A549 treated with GW870086 at 1 μM for 4 hours (cell line): ENCODE measurements at places on chromosomes 3 and 15. TPM values are rescaled to one million over a fixed set of nuclear protein-coding genes. Genes with fewer than 3 reads are reported as not detected.

The BCL6 gene
- 6.6 to 10.1 TPM (median 9.5 TPM) in 5 replicates for total RNA-seq

The SLC28A1 gene
- not detected in 5 replicates for total RNA-seq

The RAB6B gene
- total RNA-seq = 1.9 to 3.3 TPM (median 2.7 TPM) in 5 replicates

The TMEM108 gene
- total RNA-seq = not detected in 5 replicates

The BRK1 gene
- 169 to 183 TPM (median 175 TPM) in 5 replicates for total RNA-seq

The PIERCE2 gene
- 2.5 to 4.0 TPM (median 3.6 TPM) in 5 replicates for total RNA-seq

The CPB1 gene
- total RNA-seq = not detected in 5 replicates

The NME9 gene
- total RNA-seq = 0.09 TPM in 1 of 5 replicates, not detected in the others

The DLEC1 gene
- 0.06 TPM in 1 of 5 replicates, not detected in the others for total RNA-seq

The TMCC1 gene
- 8.3 to 14.6 TPM (median 12.2 TPM) in 5 replicates for total RNA-seq

The NLGN1 gene
- total RNA-seq = not detected in 5 replicates

The GOLGA6L6 gene
- total RNA-seq = not detected in 5 replicates

The KY gene
- 0.09 to 0.13 TPM (median 0.10 TPM) in 3 of 5 replicates, not detected in the others for total RNA-seq

The HGD gene
- total RNA-seq = 16.9 to 24.4 TPM (median 18.2 TPM) in 5 replicates

The KLHL40 gene
- total RNA-seq = not detected in 5 replicates

The USF3 gene
- total RNA-seq = 2.2 to 2.8 TPM (median 2.5 TPM) in 5 replicates

The LRRC49 gene
- 4.1 to 4.9 TPM (median 4.3 TPM) in 5 replicates for total RNA-seq

The ANO10 gene
- total RNA-seq = 18.3 to 21.4 TPM (median 19.1 TPM) in 5 replicates

The SCAANT1 gene
- total RNA-seq = not detected in 5 replicates

The ISLR2 gene
- 0.07 to 0.28 TPM (median 0.26 TPM) in 5 replicates for total RNA-seq

The CELF6 gene
- 0.11 to 0.24 TPM (median 0.16 TPM) in 5 replicates for total RNA-seq

The CCDC50 gene
- 22.5 to 29.2 TPM (median 27.7 TPM) in 5 replicates for total RNA-seq

The HIGD2B gene
- total RNA-seq = not detected in 5 replicates

The FBXO22 gene
- 63.7 to 89.6 TPM (median 76.4 TPM) in 5 replicates for total RNA-seq

The NFKBIZ gene
- 4.9 to 7.6 TPM (median 6.6 TPM) in 5 replicates for total RNA-seq

The CHRM5 gene
- total RNA-seq = 0.06 TPM in 1 of 5 replicates, not detected in the others

The CAPN3 gene
- 0.15 to 0.35 TPM (median 0.30 TPM) in 4 of 5 replicates, not detected in the other for total RNA-seq

The ST3GAL6 gene
- 0.50 to 1.1 TPM (median 0.81 TPM) in 5 replicates for total RNA-seq

The AADACL2 gene
- not detected in 5 replicates for total RNA-seq

The AGBL1 gene
- total RNA-seq = not detected in 5 replicates

The CCR3 gene
- total RNA-seq = not detected in 5 replicates

The SCAMP5 gene
- total RNA-seq = 10.1 to 14.2 TPM (median 12.0 TPM) in 5 replicates

The PLSCR2 gene
- not detected in 5 replicates for total RNA-seq

The IL17RB gene
- total RNA-seq = 0.71 to 1.2 TPM (median 0.96 TPM) in 5 replicates

The HDC gene
- 0.07 to 0.17 TPM (median 0.09 TPM) in 4 of 5 replicates, not detected in the other for total RNA-seq

The IL20RB gene
- total RNA-seq = 0.58 to 1.5 TPM (median 0.93 TPM) in 5 replicates

The BUB1B gene
- total RNA-seq = 25.4 to 30.8 TPM (median 28.2 TPM) in 5 replicates

The ZBTB47 gene
- 4.6 to 6.6 TPM (median 5.7 TPM) in 5 replicates for total RNA-seq

The ARGFX gene
- total RNA-seq = not detected in 5 replicates

The MNS1 gene
- total RNA-seq = 2.1 to 3.1 TPM (median 3.0 TPM) in 5 replicates

The STARD5 gene
- total RNA-seq = 1.2 to 2.6 TPM (median 2.1 TPM) in 5 replicates

The USP50 gene
- total RNA-seq = 0.24 TPM in 1 of 5 replicates, not detected in the others

The LMAN1L gene
- not detected in 5 replicates for total RNA-seq

The LOXL1 gene
- 0.41 to 0.95 TPM (median 0.67 TPM) in 5 replicates for total RNA-seq

The PFKFB4 gene
- total RNA-seq = 9.0 to 14.2 TPM (median 13.2 TPM) in 5 replicates

The SLC38A3 gene
- 0.06 to 0.14 TPM in 2 of 5 replicates, not detected in the others for total RNA-seq

The H1-8 gene
- not detected in 5 replicates for total RNA-seq

The TTC23 gene
- 6.5 to 12.3 TPM (median 10.1 TPM) in 5 replicates for total RNA-seq

The CALML4 gene
- 7.8 to 10.7 TPM (median 9.1 TPM) in 5 replicates for total RNA-seq
